ENCODE measurements at places on chromosomes 5 and 9.
A peak's percentile ranks its signal among the peaks of the same experiment; 100 is the strongest.

DNA sequence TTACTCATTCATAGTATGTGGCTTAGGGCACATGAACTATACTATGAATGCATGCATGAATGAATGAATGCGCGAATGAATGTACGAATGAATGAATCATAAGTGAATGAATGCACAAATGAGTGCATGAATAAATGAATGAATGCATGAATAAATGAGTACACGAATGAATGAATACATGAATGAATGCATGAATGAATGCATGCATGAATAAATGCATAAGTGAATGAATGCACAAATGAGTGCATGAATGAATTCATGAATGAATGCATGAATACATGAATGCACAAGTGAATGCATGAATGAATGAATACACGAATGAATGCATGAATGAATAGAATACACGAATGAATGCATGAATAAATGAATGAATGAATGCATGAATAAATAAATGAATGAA, 52.5 kb upstream of the FCN1 start:
- DNase-seq = no peak

DNA sequence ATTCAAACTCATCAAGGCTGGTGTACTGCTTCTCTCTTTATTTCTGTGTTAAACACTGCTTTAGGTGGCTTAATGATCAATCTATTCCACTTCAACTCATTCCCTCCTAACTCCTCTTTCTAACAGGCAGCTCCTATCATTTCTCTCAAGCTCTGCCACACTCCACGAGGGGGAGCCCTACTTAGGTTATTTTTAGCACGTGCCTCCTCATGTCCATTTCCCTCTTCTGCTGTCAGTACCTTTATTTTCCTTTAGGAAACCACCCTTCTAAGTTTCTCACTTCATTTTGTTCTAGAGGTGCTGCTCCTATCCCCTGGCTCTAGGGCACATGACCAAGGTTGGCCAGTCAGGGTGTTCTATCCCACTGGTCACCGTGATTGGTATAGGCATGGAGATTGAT, 6.7 kb upstream of the BRINP1 start:
- peak; percentile 48 for DNase-seq

- no peak for DNase-seq
Measured at GRCh38 chr9:120386390-120387131, 193.4 kb downstream of the CDK5RAP2 start.

GRCh38 chr9:91783411-91783810, 166.6 kb downstream of the ROR2 start:
- DNase-seq = no peak
